ENCODE measurements at places on chromosomes 7 and 10. TPM values are rescaled to one million over a fixed set of nuclear protein-coding genes. Genes with fewer than 3 reads are reported as not detected.

Gene CDHR3
- 20.2 TPM for total RNA-seq

- DNase-seq, result no peak
Measured at GRCh38 chr10:22644222-22644621, 70.2 kb downstream of the PIP4K2A start.

- no peak for DNase-seq
Measured at GRCh38 chr10:85430991-85431390, 935.6 kb downstream of the GRID1 start.

DNA sequence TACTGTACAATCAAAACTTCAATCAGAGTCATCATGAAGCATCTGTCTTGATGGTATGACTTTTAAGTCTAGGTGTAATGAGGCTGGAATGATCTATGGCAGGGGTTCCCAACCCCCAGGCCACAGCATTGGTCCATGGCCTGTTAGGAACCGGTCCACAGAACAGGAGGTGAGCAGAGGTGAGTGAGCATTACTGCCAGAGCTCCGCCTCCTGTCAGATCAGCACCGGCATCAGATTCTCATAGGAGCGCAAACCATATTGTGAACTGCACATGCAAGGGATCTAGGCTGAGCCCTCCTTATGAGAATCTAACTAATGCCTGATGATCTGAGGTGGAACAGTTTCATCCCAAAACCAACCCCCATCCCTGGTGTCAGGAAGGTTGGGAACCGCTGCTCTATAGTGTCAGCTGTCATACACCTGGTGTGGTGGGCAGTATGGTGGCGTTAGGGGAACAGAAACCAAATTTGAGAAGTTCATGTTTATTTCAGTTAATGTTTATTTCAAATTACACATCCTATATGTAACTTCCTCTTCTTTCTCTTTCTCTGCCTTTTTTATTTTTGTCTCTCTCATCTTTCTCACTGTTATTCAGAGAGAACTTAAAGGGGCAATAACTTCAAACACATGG lies 432.6 kb downstream of the TNS3 start:
- no peak for DNase-seq

DNA sequence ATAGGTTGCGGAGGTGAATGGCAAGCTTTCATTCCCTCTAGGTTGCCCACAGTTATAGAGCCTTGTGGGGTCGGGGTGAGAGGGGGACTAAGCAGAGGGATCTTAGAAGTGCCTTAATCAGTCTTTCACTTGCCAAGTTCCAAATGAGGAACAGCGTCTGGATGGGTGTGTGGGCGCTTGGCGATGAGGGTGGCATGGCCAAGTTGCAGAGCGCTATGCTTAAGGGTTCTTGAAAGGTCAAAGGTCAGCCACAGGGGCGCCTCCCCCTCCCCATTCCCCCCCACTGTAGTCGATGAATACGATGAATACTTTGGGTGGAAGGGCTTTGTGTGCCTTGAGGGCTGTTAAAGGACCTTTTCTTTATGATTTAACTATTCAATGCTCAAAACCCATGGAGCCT lies 185.0 kb downstream of the TCF7L2 start:
- no peak for DNase-seq

GRCh38 chr10:21520949-21521348 lies 4.5 kb downstream of the SKIDA1 start:
- no peak for DNase-seq

Gene CUX1
- 70.1 TPM for total RNA-seq

Gene JMJD1C
- 26.4 TPM for total RNA-seq

Gene HPSE2
- 5.5 TPM for total RNA-seq

Gene SPDYE9
- total RNA-seq, result 0.37 TPM

Gene C10orf53
- not detected for total RNA-seq

All from stomach (tissue), 19 donors.